ENCODE measurements at places on chromosomes 1 and 21. TPM values are rescaled to one million over a fixed set of nuclear protein-coding genes. Genes with fewer than 3 reads are reported as not detected.

Gene ORC1
- 19.7 TPM for total RNA-seq

Gene OR2T2
- not detected for total RNA-seq

Gene RPTN
- total RNA-seq = not detected

Gene L1TD1
- total RNA-seq = not detected

Gene SELP
- total RNA-seq = not detected

Gene TMEM52
- 1.0 TPM for total RNA-seq

Gene AQP10
- total RNA-seq = not detected

Gene TMPRSS15
- not detected for total RNA-seq

Gene CFH
- total RNA-seq = 4.0 TPM

Gene CBS
- total RNA-seq = 13.7 TPM

Gene PTPN7
- not detected for total RNA-seq

Gene MYBPH
- total RNA-seq = not detected

Gene TLCD4
- total RNA-seq = 10.6 TPM

Gene WNT3A
- total RNA-seq = not detected

Gene GABPA
- 7.1 TPM for total RNA-seq

Gene MARCKSL1
- 77.4 TPM for total RNA-seq

Gene CCDC30
- 0.59 TPM for total RNA-seq

Gene COP1
- total RNA-seq = 30.8 TPM

Gene ZNF648
- not detected for total RNA-seq

Gene RNU1-3
- total RNA-seq = not detected
